Activated naive CD4-positive, alpha-beta T cell treated with anti-CD3 and anti-CD28 coated beads, Interleukin-2, amount 50 U/mL, for 16 hours (primary cell): ENCODE measurements at places on chromosomes 2 and 18.
A peak's percentile ranks its signal among the peaks of the same experiment; 100 is the strongest.

DNA sequence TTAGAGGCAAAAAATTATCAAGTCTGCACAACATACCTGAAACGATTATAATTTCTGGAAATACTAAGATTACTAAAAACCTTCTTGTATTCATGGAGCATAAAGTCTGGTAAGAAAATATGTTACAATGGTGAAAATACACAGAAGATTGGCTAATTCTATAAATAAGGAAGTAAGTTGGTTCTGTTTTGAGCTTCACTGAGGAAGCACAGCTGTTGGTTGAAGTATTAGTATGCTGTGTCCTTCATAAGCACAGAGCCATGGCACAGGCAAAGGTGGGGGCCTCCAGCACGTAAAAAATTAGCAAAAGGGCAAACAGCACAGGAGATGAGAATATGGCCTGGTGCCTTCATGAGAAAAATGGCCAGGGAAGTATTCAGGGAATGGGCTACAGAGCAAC lies 40.4 kb upstream of the ANKRD62 start:
- DNase-seq = no peak

GRCh38 chr2:214593727-214594126 lies 182.9 kb downstream of the VWC2L start:
- DNase-seq = no peak

DNA sequence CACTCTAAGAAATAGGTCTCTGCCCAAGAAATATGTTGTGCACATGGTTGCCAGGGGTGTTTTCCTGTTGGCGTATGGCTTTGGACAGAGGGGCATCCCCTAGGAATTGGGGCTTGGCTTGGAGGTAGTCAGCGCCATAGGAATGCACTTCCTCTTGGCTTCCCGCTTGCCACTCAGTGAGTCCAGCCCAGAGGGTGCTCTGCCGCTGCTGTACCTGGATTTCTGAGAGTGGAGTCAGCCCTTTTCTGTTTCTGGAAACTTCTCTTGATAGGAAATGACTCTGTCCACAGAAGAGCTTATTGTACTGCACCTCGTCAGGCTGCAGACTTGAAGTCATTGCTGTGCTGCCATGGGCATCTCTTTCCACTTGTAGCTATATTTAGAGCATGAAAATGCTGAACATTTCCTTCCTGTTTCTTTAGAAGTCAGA lies 116.7 kb upstream of the MGAT5 start:
- no peak for DNase-seq

GRCh38 chr2:201931951-201932350 lies 101.7 kb upstream of the FZD7 start:
- no peak for DNase-seq

- peak; percentile 43 for DNase-seq
Measured at GRCh38 chr2:136135921-136136906, 18.3 kb upstream of the CXCR4 start.

DNA sequence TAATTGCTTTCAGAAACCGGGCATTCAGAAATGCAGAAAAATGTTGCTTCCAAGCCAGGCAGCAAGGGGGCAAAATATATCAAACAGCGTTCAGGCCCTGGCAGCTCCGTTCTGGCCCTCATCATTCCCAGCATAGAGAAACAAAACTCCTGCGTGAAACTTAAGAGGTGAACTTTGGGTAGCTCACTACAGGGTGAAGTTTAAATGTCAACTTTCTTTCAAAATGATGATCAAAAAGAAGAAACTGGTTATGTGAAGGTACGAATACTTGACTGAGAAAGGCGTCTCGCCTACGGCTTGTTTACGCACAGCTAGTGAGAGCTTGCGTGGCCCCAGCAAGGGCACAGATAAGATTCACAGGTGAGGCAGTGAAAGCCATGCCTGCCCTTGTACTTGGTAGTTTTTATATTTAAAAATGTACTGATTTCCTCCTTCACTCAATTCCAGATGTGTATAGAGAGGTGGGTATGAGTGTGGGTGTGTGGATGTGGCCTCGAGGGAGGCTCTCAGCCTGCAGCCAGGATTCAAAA lies 127.5 kb downstream of the NFATC1 start:
- DNase-seq = peak; percentile 83

DNA sequence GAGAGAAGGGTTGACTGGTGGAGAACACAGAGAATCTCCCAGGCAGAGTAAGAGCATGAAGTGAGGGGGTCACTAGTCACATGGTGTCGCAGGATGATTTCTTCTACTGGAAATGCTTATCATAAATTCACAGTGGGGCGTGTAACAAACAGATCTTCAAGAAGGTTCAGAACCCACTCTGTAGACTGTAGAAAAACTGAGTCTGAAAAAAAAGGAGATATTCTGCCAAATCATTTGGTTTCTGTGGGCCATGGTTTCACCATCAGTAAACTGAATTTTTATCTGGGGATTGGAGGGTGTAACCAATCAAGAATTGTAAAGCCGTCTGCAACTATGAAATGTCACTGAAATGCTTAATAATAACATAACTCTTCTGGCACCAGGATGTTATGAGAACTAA lies 15.0 kb downstream of the TPGS2 start:
- DNase-seq = no peak

GRCh38 chr2:172685467-172685866 lies 50.2 kb upstream of the RAPGEF4 start:
- no peak for DNase-seq

- no peak for DNase-seq
Measured at GRCh38 chr18:26460449-26461091, 87.8 kb downstream of the KCTD1 start.

DNA sequence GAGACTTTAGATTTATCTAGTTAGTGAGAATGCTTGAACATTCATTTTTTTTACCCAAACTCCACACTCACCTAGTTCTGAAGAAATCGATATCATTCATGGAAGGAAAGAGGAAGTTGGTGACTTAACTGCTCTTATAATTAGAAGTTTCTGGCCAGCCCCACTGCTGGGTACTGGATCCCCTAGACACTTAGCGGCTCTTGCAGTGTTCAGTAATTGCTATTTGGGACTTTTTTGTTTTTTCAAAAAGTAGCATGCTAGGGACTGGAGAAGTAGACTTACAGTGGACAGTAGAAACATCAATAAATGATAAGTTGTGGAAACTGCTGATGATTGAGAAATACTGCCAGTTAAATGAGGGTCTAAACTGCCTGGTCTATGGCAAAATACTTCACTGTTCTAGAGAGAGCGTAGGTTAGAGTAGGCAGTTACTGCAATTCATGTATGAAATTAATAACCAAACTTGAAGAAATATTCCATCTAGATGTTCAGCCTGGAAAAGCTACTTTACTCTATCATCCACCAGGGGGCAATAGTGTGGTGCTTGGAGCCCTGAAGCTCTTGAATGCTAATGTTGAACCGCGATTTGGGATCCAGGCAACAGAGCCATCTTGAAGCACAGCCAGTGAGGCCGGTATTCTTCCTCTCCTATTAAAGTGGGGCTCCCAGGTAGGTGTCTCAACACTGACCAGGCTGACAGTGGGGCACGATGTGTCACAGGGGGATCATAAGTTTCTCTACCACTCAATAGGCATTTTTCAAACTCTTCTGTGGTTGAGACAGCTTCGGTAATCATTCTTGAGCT lies 146.1 kb upstream of the SESTD1 start:
- no peak for DNase-seq

DNA sequence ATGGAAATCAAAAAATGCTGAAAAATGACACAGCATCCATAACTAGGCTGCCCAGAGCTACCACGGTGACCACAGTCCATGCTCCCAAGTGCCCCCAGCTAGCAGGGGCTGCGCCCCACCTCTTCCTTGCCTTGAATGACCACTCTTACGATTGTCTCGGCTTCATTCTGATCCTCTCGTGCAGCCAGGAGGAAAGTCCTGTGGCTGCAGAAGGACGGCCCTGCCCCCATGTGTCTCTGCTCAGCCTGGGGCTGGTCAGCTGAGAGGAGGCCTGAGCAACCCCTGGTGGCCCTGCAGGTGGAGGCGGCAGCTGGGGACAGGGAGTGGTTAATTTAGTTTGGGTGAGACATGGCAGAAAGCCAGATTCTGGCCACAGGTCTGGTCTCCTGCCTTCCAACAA lies 54.3 kb downstream of the KCNF1 start:
- DNase-seq = no peak

DNA sequence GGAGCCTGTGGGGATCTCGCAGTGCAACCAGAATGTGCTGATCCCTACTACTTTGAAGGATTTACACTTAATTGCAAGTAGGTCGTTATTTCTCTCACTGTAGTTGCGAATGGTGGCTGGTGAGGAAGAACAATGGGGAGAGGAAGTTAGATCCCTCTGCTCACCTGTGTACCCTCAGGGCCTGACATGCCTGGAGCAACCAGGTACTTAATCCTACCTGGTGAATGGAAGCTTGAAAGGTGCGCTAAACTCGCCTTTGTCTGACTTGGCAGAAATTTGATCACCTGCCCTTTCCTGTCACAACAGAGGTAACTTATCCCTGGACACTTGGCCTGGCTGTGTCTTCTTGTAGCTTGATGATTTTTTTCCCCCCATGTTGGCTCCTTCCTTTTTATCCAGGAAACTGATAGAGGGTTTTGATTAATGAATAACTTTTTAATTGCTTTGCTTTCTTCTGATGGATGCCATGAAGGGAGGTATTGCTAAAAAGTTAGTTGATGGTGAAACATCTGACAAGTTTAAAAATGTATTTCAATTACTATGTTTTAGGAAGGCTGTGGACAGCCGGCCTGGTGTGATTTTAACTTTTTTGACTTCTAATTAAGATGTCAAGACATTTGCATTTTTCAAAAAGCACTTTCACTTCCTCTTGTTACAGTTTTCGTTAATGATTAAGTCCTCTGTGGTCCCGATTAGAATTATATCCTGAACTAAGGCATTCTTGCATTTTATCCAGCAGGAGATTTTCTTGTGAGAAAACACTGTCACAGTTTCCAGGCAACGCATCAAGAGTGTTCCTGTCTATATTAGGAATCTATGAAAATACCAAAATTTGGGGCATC lies 9.2 kb downstream of the SGPP2 start:
- DNase-seq = no peak

- DNase-seq = no peak
Measured at GRCh38 chr2:238422285-238422684, 4.4 kb upstream of the ASB1 start.

- no peak for DNase-seq
Measured at GRCh38 chr2:31226266-31226665, 7.7 kb upstream of the EHD3 start.

GRCh38 chr2:120771111-120771780 lies 35.6 kb downstream of the GLI2 start:
- DNase-seq = peak; percentile 4

DNA sequence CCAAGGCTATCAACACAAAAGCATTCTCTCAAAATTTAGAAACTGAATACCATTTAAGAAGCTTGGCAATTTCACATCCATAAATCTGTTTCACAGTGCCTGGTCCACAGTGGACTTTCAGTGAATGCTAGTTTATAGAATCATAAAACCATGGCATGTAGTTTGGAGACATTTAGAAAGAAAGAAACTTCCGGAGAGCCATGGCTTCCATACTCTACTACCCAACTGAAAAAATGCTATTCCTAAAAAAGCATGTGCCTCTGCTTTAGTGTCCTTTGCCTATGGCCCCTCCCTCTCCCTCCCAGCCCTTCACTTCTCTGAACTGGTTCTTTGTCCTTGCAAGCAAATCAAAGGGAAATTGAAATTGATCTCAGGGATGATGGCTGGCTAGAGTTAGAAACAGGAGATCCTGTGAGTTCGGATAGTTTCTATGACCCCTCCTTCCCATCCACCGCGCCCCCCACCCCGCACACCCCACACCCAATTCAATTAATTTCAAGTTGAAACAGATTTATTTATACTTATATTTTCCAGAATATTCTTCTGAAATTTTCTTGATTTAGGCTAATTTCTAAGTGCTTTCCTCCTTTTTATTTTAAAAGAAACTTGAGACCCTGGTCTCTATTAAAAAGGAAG lies 248.3 kb downstream of the TRIB2 start:
- no peak for DNase-seq

DNA sequence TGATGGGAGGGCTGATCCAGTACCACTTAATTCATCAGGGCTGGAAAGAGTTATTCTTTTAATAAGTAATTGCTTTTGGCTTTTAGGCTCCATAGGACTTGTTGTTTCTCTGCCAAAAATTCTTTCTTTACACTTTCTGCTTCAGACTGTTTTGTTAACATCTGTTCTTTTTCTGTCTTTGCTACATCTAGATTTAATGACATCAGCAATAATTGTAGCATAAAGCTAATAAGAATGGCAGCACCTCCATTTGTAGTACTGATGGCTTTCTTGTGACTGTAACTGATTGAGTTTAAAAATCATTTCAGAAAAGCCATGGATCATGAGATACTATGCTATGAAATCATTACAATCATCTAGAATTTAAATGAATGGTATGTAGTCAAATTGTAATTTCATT lies 46.4 kb upstream of the ACKR3 start:
- DNase-seq = no peak

DNA sequence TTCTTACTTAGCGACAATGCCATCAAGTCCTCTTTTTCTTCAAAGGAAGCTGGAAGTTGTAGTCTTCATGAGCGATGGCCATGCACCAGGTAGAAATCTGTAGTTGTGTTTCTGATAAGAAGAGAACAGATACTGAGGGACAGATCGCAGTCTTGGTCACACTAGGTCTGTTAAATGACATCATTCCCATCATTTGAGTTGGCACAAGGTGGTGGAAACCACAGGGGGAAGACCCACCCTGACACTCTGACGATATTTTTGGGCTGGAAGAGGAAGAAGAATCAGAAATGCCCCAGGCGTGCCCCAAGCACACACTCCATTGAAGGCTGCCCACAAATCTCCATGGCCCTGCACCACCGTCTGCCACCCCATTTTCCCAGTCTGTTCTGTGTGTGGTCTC lies 89.0 kb upstream of the BOD1L2 start:
- DNase-seq = no peak

GRCh38 chr2:25368660-25369059 lies 26.9 kb upstream of the DNMT3A start:
- no peak for DNase-seq

DNA sequence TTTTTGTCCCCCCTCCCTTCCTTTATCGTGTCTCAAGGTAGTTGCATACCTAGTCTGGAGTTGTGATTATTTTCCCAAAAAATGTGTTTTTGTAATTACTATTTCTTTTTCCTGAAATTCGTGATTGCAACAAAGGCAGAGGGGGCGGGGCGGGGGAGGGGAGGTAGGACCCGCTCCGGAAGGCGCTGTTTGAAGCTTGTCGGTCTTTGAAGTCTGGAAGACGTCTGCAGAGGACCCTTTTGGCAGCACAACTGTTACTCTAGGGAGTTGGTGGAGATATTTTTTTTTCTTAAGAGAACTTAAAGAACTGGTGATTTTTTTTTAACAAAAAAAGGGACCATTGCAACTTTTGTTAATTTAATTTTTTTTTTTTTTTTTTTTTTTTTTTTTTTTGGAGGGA lies 2.1 kb downstream of the SOX11 start:
- DNase-seq = no peak

DNA sequence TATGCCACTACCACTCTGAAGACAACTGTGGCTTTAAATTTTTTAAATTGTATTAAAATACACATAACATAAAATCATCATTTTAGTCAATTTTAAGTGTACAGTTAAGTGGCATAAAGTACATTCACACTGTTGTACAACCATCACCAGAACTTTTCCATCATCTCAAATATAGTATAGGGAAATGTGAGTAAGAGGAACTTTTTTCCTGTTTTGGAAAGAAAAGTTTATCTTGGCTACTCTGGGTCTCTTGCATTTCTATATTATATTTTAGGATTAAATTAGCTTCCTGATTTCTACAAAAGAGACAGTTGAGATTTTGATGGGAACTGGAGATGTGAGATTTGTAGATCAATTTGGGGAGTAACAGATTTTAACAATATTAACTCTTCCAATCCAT lies 3.3 kb downstream of the TPGS2 start:
- DNase-seq = no peak

- no peak for DNase-seq
Measured at GRCh38 chr2:147989809-147990403, 30.6 kb downstream of the ORC4 start.

- no peak for DNase-seq
Measured at GRCh38 chr2:99858951-99859596, 283.3 kb downstream of the AFF3 start.
